ENCODE measurements at places on chromosomes 7 and 10. TPM values are rescaled to one million over a fixed set of nuclear protein-coding genes. Genes with fewer than 3 reads are reported as not detected.

DNA sequence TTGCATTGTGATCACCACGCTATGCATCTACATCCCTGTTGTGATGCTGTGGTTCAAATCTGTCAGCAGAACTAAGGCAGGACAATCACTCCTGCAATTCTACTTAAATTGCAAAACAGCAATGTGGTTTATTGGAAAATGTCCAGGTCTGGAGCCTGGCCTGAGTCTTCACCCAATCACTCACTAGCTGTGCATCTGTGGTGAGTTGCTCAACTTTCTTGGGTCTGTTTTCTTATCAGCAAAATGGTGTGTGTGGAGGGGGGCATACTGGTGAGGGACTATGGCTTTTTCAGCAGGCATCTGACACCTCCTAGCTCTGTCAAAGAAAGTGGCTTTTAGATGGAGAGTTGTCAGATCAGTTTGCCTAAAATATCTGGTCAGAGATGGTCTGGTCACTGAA, 108.3 kb upstream of the FEZF1 start:
- DNase-seq, result peak; percentile 61

- DNase-seq, result no peak
These were observed 97.3 kb downstream of the MYL10 start for GRCh38 chr7:101531726-101532357.

GRCh38 chr7:157682946-157683746, 346.3 kb downstream of the DNAJB6 start:
- DNase-seq, result no peak

- DNase-seq, result no peak
These were observed 222.6 kb downstream of the MAD1L1 start for GRCh38 chr7:2010101-2010500.

- DNase-seq, result no peak
These were observed 121.2 kb upstream of the GPR26 start for GRCh38 chr10:123544986-123545385.

DNA sequence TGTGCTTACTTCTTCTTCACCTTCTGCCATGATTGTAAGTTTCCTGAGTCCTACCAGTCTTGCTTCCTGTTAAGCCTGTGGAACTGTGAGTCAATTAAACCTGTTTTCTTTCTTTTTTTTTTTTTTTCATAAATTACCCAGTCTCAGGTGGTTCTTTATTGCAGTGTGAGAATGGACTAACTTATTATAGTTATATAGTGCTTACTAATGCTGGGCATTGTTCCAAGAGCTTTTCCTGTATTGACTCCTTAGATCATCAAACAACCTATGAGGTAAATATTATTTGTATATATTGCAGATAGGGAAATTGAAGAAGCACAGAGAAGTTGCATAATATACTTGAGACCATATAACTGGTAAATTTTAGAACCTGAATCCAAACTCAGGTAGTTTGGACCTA, 98.1 kb downstream of the MBL2 start:
- no peak for DNase-seq

OR13A1 gene
- total RNA-seq, result not detected

TMEM60 gene
- total RNA-seq, result 14.5 TPM

VIM gene
- 1,222 TPM for total RNA-seq

All from sigmoid colon (tissue), 7 donors.